Brain pericyte (primary cell): ENCODE measurements at places on chromosomes 2 and 18.

GRCh38 chr2:102839668-102840388, 78.0 kb downstream of the TMEM182 start:
- DNase-seq: no peak

GRCh38 chr2:38747007-38747424, 4.1 kb downstream of the SRSF7 start:
- DNase-seq: no peak

DNA sequence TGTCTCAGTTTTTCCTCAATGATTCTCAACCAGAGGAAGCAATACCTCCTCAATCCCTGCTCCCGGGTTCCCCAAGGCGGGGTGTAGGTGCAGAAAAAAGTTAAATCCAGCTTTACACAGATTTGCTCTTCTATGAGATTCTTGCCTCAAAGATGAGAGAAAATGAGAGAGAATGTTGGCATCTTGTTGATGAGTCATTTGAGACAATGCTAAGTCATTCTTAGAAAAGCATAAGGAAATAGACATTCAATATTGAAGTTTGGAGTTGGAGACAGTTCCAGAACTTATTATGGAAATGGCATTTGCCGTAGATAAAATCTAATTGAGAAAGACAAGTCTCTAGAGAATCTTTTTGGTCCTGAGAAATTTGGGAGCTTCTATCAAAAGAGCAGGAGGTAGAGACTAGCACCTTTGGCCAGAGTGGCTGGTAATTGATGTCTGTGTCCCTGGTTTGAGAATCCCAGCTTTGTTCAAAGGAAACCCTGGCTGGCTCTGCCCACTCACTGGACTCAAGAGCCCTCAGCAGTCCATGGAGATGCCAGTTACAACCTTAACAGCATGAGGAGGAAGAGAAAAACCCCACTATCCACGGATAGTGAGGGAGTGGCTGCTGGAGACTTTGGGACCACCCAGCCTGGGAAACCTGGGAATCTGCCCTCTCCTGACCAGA, 181.2 kb downstream of the FAM124B start:
- no peak for DNase-seq

DNA sequence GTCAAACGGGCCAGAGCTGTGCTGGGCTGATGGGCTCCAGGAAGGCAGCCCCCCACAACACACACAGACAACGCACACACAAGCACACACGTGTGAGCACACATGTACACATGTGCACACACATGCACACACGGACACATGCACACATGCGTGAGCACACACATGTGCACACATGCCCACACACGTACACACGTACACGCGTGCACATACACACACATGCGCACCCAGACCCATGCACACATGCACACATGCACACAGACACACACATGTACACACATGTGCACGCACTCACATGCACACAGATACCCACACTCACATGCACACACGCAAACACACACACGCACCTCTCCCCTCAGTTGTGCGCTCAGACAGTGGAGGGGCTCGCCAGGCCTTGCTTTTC, 31.2 kb upstream of the HPCAL1 start:
- DNase-seq: no peak

GRCh38 chr18:710418-711300, 1.8 kb downstream of the ENOSF1 start:
- DNase-seq: no peak

DNA sequence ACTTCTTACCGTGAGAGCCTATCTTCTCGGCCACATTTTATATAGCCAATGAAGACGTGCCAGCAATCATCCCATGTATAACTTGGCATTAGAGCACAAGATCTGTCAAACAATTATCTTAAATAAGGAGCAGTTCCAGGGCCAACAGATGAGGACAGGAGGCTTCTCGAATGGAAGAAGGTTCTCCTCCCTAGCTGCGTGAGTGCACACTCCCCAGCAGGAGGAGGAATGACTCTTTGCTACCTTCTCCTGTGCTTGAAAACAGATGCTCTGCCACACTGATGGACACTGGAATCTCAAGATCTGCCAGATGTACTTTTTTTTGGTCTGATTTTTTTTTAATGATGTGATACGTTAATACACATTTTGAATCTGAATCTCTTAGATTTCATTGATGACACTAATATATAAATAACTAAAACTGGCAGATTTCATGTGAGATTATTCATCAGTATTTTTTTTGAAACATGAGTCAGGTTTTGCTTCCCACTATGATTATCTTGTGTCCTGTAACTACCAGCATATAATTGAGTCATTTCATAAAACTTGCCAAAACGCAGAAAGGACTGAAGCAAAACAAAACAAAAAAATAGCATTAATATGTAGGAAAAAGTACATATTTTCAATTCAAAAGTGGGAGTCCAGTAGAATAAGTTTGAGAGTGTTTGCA, 626 bp upstream of the VIT start:
- DNase-seq: no peak

DNA sequence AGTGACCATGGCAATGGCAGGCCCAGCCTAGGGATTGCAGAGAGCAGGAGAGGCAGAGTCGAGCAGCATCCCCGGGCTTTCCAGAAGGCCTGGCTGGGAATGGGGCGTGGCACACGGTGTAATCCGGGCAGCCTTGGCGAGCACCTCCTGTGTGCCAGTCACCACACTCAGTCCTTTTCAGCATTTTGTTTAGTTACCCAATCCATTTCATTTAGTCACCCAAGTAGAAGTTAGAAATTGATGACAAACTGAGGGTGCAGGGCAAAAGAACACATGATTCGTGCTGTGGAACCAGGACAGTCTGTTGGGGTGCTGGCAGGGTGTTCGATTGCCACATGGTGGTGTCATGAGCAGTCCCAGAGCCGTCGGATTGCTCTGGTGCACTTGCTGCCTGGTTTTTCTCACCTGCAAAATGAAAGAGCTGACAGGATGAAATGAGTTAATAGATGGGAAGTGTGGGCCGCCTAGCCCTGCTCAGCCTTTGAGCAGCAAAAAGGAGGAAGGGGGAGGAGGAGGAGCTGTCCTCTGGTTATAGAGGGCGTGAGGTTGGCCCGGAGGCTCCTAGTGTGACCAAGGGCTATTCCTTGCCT, 299.4 kb downstream of the AGAP1 start:
- DNase-seq: no peak

DNA sequence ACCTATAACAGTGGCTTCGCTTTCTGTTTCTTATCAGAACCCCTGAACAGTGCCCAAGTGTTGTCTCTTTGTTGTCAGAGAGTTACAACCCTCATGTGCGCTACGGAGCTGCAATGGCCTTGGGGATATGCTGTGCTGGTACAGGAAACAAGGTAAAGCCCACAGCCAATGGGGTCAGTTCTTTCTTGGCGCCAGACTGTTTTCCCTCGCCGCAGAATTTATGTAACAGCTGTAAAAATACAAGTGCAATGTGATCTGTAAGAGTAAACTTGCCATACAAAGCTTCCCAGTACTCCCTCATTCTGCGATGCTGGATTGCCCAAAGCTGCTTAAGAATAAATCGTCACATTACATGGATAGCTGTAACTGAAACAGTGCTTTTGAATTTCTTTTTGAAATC, 13.9 kb upstream of the HTR2B start:
- DNase-seq: peak; percentile 86

- DNase-seq: no peak
Observed at GRCh38 chr2:237558961-237559641, 7.3 kb upstream of the PRLH start.

- DNase-seq: no peak
Observed at GRCh38 chr2:144010096-144010836, 509.7 kb downstream of the ZEB2 start.

DNA sequence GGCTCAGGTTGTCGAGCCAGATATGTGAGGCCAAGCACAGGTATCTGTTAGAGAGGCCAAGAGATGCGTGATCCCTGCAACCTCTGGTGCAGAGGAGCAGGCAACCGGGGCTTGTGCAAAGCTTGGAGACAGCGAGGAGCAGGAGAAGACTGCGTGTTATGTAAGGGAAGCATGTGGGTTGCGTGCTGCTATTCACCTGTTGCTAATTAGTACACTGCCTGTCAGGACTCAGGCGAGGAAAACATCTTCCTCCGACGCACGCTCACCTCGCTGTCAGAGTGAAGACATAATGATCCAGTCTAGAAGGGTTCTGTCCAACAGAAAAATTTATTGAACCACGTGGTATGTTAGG, 102.5 kb downstream of the HNRNPLL start:
- no peak for DNase-seq

DNA sequence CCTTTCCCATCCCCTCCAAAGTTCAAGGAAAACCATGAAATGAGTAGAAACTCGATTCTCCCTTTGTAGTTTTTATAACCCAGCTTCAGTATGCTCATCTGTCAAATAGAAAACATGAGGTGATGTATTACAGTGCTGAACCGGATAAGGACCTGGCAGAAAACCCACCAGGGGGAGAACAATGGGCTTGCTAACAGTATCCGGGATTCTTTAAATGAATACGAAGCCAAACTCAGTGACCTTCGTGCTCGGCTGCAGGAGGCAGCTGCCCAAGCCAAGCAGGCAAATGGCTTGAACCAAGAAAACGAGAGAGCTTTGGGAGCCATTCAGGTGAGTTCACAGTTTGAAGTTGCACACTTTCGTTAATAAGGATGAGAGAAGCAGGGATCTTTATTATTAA, 113.6 kb upstream of the TTC39C start:
- no peak for DNase-seq

GRCh38 chr2:15746703-15747550, 155.3 kb downstream of the DDX1 start:
- no peak for DNase-seq

DNA sequence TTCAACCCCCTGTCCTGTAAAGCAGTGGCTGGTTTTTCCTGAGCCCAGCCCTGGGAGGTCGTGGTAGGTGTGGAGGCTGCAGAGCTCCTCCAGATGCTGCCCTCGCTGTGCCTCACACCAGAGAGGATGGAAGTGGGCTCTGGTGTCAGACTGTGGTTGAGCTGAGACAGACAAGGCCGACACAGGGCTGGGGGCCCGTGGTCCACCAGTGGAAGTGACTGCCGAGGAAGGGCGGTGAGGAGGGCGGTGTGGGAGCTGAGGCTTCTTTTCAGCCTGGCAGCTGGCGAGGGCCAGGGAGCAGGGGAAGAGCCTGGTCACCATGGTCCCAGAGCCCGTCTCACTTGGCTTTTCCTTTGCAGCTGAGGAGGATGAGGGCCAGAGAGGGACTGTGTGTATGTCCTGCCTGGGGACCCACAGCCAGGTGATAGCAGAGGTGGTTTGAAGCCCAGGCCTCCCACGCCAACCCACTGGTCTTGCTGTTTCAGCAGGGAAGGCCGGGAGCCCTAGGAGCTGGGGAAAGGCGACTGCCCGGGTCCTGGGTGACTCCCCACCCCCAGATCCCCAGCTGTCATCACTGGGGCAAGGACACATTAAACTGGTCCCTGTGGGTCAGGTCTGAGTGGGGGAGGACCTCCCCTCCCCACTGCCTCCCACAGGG, 8.5 kb downstream of the SFTPB start:
- no peak for DNase-seq

- no peak for DNase-seq
Observed at GRCh38 chr2:1727796-1728474, 16.4 kb downstream of the PXDN start.

- DNase-seq: no peak
Observed at GRCh38 chr2:71499691-71500090, 46.3 kb downstream of the DYSF start.

DNA sequence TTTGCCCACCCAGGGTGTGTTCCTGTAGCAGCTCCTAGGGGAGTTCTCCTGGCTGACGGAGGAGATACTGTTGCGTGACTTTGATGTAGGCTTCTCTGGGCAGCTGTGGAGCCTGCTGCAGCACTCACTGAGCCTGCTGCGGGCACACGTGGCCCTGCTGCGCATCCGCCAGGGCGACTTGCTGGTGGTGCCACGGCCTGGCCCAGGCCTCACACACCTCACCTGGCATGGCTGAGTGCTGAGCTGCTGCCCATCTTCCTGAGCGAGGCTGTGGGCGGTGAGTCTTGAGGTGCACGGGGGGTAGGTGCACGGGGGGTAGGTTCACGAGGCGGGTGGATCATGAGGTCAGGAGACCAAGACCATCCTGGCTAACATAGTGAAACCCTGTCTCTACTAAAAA, 191.7 kb downstream of the ANKRD36C start:
- no peak for DNase-seq

DNA sequence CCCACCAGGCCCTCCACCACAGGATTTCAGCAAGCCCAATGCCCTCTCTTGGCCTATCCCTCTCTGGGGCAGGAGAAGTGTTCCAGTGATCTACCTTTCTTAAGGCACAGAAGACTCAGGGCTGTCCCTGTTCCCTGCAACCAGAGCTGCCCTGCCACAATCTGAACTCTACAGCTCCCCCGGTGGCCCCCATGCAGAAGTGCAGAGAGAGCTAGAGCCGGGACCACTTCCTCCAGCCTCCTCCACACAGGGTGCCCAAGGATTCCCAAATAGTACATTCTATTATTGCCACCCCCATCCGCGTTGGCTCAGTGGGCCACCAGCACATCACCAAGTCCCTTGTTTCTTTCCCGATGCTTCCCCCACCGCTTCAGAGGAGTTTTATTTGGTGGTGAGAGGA, 114.8 kb upstream of the PTPRM start:
- DNase-seq: no peak

DNA sequence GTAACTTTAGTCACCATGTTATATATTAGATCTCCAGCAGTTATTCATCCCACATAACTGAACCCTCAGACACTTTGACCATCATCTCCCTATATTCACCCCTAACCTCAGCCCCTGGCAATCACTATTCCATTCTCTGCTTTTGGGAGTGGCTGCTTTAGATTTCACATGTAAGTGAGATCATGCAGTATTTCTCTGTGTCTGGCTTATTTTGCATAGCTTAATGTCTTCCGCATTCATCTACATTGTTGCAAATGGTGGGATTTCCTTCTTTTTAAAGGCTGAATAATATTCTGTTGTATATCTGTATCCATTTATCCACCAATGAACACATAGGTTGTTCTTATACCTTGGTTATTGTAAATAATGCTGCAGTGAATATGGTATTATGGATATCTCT, 411.6 kb upstream of the ZEB2 start:
- DNase-seq: no peak

DNA sequence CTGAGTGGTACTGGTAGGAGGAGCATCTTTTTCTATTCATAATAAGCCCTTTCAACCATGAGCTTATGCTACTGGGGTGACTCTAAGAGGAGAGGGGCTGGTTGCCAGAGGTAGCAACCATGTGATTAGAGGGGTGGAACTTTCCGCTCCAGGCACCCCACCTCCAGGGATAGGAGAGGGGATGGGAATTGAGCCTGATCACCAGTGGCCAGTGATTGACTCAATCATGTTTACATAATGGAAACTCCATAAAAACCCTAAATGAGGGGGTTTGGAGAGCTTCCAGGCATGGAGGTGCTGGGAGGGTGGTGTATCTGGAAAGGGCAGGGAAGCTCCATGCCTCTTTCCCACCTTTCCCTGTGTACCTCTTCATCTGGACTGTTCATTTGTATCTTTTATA, 46.6 kb upstream of the RHOB start:
- no peak for DNase-seq

- DNase-seq: no peak
Observed at GRCh38 chr2:124025171-124025580, at the start of gene CNTNAP5. Gene CNTNAP5, plus strand, starts transcription at chr2:124025287. Its CDS starts 364 bp downstream, at chr2:124025651.

GRCh38 chr2:210233487-210233886, 8.2 kb upstream of the ACADL start:
- DNase-seq: no peak

- DNase-seq: no peak
Observed at GRCh38 chr2:201185863-201186262, 2.9 kb downstream of the CASP10 start.

GRCh38 chr2:140256080-140256479, 1475.9 kb upstream of the NXPH2 start:
- no peak for DNase-seq

GRCh38 chr2:69202327-69202726, 184.7 kb downstream of the GFPT1 start:
- no peak for DNase-seq

- DNase-seq: no peak
Observed at GRCh38 chr2:228446734-228447133, 265.2 kb upstream of the SPHKAP start.
